Activated T-helper 1 cell treated with anti-CD3 and anti-CD28 coated beads, Interleukin-12 subunit alpha, Interleukin-12 subunit beta, Interleukin-2, Interleukin-4 antibody, amounts not matched to agents 30 ng/mL and 10 ng/mL and 1 ng/mL, durations not matched to agents 14 hours and 24 hours and 36 hours (primary cell): ENCODE measurements at places on chromosomes 1 and 21.

DNA sequence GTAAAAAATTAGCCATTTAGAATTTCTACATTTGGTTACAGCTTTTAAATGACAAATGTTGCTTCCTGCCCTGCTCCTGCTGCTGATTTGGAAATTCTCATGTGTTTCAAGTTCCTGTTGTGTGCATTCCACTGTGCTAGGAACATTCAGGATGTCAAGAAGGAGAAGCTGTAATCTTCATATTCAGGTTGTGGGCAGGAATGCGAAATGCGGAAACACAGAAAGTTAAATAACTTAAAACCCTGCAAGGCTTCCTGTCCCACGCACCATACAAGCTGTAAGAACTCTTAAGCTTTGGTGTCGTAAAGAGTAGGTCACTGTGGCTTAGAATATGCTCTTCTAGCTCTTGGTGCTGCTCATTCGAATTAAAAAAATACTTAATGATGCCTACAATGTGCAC lies 52.6 kb downstream of the S100B start:
- H3K4me1 ChIP-seq: peaks cover 35% of the 10 kb centered on the region
- peaks cover 32% of the 10 kb centered on the region for H3K36me3 ChIP-seq
- no peak overlapping the region for H3K4me3 ChIP-seq
- no peak for DNase-seq

- peaks cover 14% of the 10 kb centered on the region for H3K4me1 ChIP-seq
- H3K27me3 ChIP-seq: peaks cover 36% of the 10 kb centered on the region
- peaks cover 2% of the 10 kb centered on the region for H3K36me3 ChIP-seq
- DNase-seq: no peak
- no peak overlapping the region for H3K27ac ChIP-seq
- H3K4me3 ChIP-seq: no peak overlapping the region
Measured at GRCh38 chr1:236608930-236609726, 4.8 kb upstream of the HEATR1 start.

- H3K27me3 ChIP-seq: no peaks in the 10 kb centered on the region
- H3K4me3 ChIP-seq: peak overlapping the region; percentile 20
- no peak overlapping the region for H3K27ac ChIP-seq
Measured at GRCh38 chr21:25732091-25732760, 2.5 kb downstream of the ATP5PF start.

DNA sequence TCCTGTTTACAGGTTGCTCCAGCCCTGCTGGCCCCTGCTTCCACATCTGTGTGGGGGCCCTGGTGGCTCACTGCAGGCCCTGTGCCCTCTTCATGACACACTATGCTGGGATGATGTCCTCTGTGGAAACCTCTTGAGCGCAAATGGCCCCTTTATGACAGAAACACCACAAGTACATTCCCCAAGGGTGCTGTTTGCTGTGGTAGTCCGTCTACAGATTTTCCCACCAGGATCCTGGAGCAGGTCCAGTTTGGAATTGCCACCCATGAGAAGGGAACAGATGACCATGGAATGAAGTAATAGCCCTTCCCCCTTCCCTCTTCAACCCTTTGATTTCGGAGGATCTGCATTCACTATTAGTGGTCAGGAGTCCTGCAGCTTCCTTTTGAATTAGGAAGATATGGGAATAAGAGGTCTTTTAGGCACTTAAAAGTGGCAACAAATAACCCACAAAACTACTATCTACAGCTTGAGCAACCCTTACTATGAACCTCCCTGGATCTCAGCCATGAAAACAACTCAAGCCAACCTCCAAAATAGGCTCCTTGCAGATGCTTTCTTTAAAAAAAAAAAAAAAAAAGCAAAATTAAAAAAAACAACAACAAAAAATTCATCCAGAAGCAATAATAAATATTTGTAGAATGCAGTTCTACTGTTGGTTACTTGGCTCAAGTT lies 121.9 kb upstream of the TSPAN2 start:
- no peaks in the 10 kb centered on the region for H3K4me1 ChIP-seq
- peaks cover 4% of the 10 kb centered on the region for H3K27me3 ChIP-seq
- no peaks in the 10 kb centered on the region for H3K36me3 ChIP-seq
- no peak for DNase-seq
- H3K4me3 ChIP-seq: no peak overlapping the region
- no peak overlapping the region for H3K27ac ChIP-seq

GRCh38 chr1:210764536-210764935 lies 369.4 kb downstream of the KCNH1 start:
- H3K4me1 ChIP-seq: no peaks in the 10 kb centered on the region
- H3K4me3 ChIP-seq: no peak overlapping the region
- H3K27ac ChIP-seq: no peak overlapping the region
- peaks cover 2% of the 10 kb centered on the region for H3K27me3 ChIP-seq

DNA sequence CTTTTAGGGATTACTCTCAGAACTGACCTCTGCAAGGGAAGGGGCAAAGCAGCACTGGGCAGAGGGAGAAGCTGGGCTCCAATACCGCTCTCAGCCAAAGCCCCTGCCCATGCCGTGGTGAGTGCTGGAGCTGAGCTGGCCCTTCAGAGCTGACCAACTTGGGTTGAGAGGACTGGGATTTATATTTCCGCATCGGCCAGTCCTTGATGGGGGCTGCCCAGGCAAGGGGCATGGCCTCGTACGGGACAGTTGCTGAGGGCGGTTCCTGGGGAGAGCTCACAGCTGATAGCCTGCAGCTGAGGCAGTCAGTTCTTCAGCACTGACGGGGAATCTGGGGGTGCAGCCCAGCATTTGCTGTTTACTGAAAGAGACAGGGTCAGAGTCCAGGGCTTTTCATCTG lies 8.0 kb downstream of the HUNK start:
- no peak overlapping the region for H3K4me3 ChIP-seq
- H3K27me3 ChIP-seq: peaks cover 17% of the 10 kb centered on the region
- DNase-seq: no peak
- H3K4me1 ChIP-seq: no peaks in the 10 kb centered on the region
- no peaks in the 10 kb centered on the region for H3K36me3 ChIP-seq

GRCh38 chr1:2474933-2475371 lies 1.1 kb upstream of the PLCH2 start:
- no peaks in the 10 kb centered on the region for H3K4me1 ChIP-seq
- peaks cover 2% of the 10 kb centered on the region for H3K27me3 ChIP-seq
- H3K36me3 ChIP-seq: no peaks in the 10 kb centered on the region
- no peak overlapping the region for H3K27ac ChIP-seq
- DNase-seq: no peak

- H3K4me1 ChIP-seq: peaks cover 25% of the 10 kb centered on the region
- H3K27ac ChIP-seq: peak overlapping the region; percentile 93
- peak; percentile 41 for DNase-seq
- H3K27me3 ChIP-seq: no peaks in the 10 kb centered on the region
- peak overlapping the region; percentile 59 for H3K4me3 ChIP-seq
Measured at GRCh38 chr1:113783254-113784103, 24.2 kb upstream of the PHTF1 start.

DNA sequence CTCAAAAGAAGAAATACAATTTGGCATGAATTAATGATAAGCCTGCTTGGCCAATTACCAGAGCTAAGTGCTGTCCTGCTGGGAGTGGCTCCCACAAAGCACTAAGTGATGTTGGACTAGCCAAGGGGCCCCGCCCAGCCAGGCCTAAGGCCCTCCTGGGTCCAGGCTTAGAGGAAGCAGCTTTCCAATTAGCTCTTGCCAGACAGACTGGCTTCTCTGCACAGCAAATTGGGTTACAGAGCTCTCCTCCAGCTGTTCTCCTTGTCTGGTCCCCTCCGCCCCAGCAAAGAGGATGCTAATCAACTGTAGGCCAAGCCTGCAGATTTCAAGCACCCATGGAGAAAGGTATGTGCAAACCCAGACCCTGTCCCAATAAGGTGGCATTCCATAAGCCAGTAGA lies 151.9 kb downstream of the DMRTA2 start:
- H3K4me3 ChIP-seq: no peak overlapping the region
- no peak for DNase-seq
- no peaks in the 10 kb centered on the region for H3K36me3 ChIP-seq
- H3K27ac ChIP-seq: no peak overlapping the region
- H3K4me1 ChIP-seq: no peaks in the 10 kb centered on the region
- peaks cover 2% of the 10 kb centered on the region for H3K27me3 ChIP-seq

DNA sequence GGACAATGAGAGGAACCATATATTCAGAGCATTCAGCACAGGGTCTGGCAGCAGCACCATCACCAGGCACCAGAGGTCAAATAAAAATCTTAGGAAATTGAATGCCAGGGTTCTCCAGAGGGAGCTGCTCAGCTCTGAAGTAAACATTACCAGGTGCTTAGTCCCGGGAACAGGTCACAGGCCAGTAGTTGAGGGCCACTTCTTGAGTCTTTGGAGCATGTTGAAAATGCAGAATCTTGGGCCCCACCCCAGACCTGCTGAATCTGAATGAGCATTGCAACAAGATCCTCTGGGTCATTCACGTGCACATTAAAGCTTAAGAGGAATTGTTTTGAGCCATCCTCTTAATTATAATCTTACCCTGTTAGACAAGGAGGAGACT lies 33.8 kb downstream of the PHC2 start:
- H3K36me3 ChIP-seq: no peaks in the 10 kb centered on the region
- H3K27ac ChIP-seq: no peak overlapping the region
- H3K4me1 ChIP-seq: peaks cover 7% of the 10 kb centered on the region

DNA sequence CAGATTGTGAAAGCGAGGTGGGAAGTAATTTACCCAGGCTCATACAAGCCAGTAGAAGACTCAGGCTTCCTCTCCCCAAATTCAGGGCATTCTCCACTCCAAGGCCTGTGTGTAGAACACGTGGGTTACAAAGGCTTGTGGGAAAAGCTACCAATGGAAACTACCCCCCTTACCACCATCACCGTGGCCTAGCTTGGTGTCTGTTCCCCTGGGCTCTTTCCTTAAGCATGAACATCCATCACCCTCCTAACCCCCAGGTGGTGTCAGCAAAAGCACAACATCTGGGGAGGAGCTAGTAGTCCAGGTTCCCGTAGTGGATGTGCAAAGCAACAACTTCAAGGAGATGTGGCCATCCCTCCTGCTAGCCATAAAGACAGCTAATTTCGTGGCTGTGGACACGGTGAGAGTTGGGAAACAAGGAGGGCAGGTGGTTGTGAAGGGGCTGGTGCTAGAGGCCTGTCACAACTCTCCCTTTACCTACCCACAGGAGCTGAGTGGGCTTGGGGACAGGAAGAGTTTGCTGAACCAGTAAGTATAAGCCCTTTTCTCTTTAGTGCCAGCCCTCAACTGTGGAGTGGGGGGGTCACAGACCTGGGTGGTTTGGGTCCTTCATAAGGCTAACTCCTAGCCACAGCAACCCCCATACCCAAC lies 701 bp upstream of the MUTYH start:
- H3K36me3 ChIP-seq: peaks cover 46% of the 10 kb centered on the region
- peak overlapping the region; percentile 100 for H3K27ac ChIP-seq
- peak overlapping the region; percentile 99 for H3K4me3 ChIP-seq

DNA sequence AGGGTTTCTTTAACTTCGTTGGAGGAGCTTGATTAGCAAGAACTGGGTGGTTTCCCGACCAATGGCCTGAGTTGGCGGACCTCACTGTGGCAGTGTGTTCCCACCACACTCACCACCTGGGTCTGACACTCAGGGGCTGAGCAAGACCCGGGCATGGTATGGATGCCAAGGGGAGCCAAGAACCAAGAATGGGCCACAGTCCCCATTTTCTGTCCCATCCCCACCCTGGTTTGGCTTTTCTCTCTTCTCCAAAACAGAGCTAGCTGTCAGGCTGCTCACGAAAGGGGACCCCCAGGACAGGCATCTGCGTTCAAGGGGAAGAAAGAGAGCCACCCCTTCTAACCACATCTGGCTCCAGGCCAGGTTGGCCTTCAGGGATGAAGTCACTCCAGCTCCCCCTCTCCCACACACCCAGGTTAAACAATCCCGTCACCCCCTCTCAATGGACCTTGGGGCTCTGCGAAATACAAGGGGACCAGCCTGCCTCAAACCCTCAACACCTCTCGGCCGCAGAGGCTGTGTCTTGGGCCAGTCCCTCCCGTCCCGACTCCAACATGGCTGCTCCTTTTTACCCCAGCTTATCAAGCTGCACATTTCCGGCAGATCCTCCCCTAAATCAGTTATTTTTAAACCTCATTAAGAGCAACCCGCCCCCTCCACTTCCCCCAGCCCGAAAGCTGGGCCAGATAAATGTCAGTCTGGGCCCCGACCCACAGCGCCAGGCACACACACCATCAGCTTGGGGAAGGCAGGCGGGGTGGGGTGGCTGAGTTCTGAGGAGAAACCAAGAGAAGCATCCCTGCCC lies 3.4 kb downstream of the TAGLN2 start:
- H3K27ac ChIP-seq: peak overlapping the region; percentile 99
- H3K36me3 ChIP-seq: peaks cover 50% of the 10 kb centered on the region
- DNase-seq: peak; percentile 19

GRCh38 chr1:160219062-160219929 lies 14.1 kb downstream of the PEA15 start:
- H3K27ac ChIP-seq: no peak overlapping the region
- no peaks in the 10 kb centered on the region for H3K4me1 ChIP-seq
- DNase-seq: no peak
- no peak overlapping the region for H3K4me3 ChIP-seq

- no peak overlapping the region for H3K4me3 ChIP-seq
- H3K27ac ChIP-seq: no peak overlapping the region
- H3K36me3 ChIP-seq: no peaks in the 10 kb centered on the region
- DNase-seq: no peak
- H3K4me1 ChIP-seq: no peaks in the 10 kb centered on the region
Measured at GRCh38 chr21:25176637-25177412, 430.5 kb downstream of the MRPL39 start.

DNA sequence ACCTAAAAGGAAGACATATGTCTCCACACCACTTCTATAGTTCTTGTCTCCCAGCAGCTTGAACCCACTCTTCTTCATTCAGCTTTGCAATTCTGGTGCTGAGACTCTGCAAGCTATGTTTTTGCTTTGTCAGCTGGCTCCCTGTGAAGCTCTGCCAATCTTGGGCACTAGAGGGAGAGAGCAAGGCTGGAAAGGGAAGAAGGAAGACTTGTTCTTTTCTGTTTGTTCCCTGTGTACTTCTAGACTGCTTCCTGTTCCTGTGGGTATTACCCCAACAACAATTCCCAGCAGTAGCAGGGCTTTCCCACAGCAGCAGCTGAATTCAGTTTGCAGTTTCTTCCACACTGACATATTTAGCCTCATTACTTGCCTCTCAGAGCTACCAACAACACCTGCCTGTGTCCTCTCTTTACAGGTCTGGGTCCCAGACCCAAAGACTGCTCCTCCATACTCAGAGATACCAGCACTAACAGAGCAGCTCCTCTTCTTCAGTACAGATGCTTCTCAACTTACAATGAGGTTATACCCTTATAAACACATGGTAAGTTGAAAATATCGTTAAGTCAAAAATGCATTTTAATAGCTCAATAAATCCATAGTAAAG lies 275.2 kb upstream of the NEGR1 start:
- no peaks in the 10 kb centered on the region for H3K27me3 ChIP-seq
- no peak overlapping the region for H3K27ac ChIP-seq
- no peaks in the 10 kb centered on the region for H3K4me1 ChIP-seq
- no peak for DNase-seq
- no peak overlapping the region for H3K4me3 ChIP-seq
- no peaks in the 10 kb centered on the region for H3K36me3 ChIP-seq

GRCh38 chr1:52139817-52140540 lies 1.9 kb upstream of the ZFYVE9 start:
- peaks cover 42% of the 10 kb centered on the region for H3K27me3 ChIP-seq
- H3K36me3 ChIP-seq: no peaks in the 10 kb centered on the region
- H3K27ac ChIP-seq: peak overlapping the region; percentile 36
- no peak overlapping the region for H3K4me3 ChIP-seq
- peaks cover 34% of the 10 kb centered on the region for H3K4me1 ChIP-seq

GRCh38 chr1:10450836-10451235 lies 1.0 kb downstream of the CORT start:
- H3K27me3 ChIP-seq: no peaks in the 10 kb centered on the region
- DNase-seq: no peak
- H3K4me1 ChIP-seq: peaks cover 5% of the 10 kb centered on the region
- H3K36me3 ChIP-seq: no peaks in the 10 kb centered on the region
- H3K4me3 ChIP-seq: no peak overlapping the region
